ENCODE measurements at places on chromosomes 7 and 10. TPM values are rescaled to one million over a fixed set of nuclear protein-coding genes. Genes with fewer than 3 reads are reported as not detected.

Gene NPY4R
- total RNA-seq: not detected

DNA sequence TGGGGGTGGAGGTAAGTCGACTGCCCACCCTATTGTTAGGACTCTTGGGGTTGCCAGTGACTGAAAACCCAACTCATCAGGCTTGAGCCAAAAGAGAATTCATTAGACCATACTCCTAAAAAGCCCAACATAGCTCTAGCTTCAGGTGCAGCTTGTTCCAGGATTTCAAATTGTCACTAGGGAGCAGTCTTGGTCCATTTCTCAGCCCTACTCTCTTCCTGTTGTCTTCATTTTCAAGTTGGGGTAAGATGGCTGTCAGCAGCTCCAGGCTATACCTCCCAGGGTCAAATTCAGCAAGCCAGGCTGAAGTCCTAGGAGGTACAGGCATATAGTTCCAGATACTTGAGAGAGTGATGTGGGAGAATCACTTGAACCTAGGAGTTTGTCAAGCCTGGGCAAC, 14.9 kb upstream of the COL13A1 start:
- no peak overlapping the region for H3K27ac ChIP-seq
- no peaks in the 10 kb centered on the region for H3K4me1 ChIP-seq
- no peak overlapping the region for H3K4me3 ChIP-seq
- peaks cover 45% of the 10 kb centered on the region for H3K27me3 ChIP-seq
- no peaks in the 10 kb centered on the region for H3K36me3 ChIP-seq

- H3K27ac ChIP-seq: no peak overlapping the region
- no peak overlapping the region for H3K4me3 ChIP-seq
- no peaks in the 10 kb centered on the region for H3K4me1 ChIP-seq
- H3K27me3 ChIP-seq: no peaks in the 10 kb centered on the region
- no peaks in the 10 kb centered on the region for H3K36me3 ChIP-seq
These were observed 357.4 kb upstream of the TMEM229A start for GRCh38 chr7:124390301-124390700.

DNA sequence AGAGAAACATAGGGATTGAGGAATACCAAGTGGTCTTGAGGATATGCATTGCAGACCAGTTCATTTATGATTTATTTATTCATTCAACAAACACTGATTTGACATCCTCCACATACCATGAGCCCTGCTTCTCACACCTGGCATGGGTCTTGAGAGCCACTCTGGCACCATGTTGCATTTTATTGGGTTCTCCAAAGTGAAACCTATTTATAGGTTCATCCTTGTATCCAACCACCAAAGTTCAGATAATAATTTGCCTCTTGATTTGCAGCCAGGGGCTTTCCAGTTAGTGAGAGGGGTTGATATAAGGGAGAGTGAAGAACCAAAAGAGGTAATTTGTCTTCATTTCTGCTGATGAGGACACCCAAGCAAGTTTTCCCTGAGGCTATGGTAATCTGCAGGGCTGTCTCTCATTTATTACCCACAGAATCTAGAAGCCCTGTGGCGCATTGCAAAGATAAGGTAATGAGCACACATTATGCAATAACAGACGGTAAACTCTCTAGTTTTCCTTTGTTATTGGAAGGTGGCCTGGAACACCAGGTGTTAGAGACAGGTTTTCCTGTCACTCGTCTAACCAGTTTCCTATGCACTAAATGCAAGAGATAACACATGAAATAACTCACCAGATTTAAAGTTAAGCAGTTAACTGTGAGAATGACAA, 28.8 kb upstream of the ICA1 start:
- H3K4me1 ChIP-seq: no peaks in the 10 kb centered on the region
- H3K27ac ChIP-seq: no peak overlapping the region
- no peaks in the 10 kb centered on the region for H3K36me3 ChIP-seq
- H3K4me3 ChIP-seq: no peak overlapping the region

DNA sequence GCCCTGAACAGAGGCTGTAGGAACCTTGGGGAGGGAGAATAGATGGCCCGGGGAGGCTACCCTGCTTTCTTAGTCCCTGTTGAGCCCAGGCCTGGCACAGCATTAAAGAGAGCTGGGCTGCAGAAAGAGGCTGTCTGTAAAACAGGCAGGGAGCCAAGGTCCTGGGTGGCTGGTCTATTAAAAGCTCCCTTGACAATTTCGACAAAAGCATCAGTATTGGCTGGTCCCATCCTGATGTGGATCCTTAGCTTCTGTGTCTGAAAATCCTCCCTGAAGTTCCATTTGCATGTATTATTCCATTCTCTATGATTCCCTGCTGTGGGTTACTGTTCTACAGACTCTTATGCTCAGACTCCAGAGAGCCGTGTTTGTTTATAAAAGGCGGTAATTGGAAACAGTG, 158.5 kb downstream of the GALNT17 start:
- H3K27me3 ChIP-seq: no peaks in the 10 kb centered on the region
- H3K36me3 ChIP-seq: no peaks in the 10 kb centered on the region
- H3K4me3 ChIP-seq: no peak overlapping the region
- no peak overlapping the region for H3K27ac ChIP-seq
- no peak for DNase-seq

DNA sequence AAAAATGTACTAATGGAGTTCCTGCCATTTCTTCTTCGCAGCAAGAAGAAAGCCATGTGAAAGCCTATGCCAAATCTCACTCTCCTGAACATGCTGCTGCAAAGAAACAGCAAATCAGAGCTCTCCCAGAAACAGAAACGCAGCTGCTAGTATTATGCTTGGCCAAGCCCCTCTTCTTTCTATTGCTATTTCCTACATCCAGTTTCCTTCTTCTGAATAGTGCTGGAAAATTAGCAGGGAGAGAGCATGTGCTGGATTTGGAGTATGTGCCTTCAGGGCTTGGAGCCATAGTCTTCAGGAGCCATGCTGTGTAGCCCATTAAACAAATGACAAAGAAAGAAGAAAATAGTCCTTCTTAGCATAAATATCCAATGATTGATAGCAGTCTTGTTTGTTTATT, 852.0 kb upstream of the PHF14 start:
- H3K4me3 ChIP-seq: no peak overlapping the region
- DNase-seq: no peak
- H3K4me1 ChIP-seq: no peaks in the 10 kb centered on the region
- H3K27ac ChIP-seq: no peak overlapping the region
- no peaks in the 10 kb centered on the region for H3K36me3 ChIP-seq

DNA sequence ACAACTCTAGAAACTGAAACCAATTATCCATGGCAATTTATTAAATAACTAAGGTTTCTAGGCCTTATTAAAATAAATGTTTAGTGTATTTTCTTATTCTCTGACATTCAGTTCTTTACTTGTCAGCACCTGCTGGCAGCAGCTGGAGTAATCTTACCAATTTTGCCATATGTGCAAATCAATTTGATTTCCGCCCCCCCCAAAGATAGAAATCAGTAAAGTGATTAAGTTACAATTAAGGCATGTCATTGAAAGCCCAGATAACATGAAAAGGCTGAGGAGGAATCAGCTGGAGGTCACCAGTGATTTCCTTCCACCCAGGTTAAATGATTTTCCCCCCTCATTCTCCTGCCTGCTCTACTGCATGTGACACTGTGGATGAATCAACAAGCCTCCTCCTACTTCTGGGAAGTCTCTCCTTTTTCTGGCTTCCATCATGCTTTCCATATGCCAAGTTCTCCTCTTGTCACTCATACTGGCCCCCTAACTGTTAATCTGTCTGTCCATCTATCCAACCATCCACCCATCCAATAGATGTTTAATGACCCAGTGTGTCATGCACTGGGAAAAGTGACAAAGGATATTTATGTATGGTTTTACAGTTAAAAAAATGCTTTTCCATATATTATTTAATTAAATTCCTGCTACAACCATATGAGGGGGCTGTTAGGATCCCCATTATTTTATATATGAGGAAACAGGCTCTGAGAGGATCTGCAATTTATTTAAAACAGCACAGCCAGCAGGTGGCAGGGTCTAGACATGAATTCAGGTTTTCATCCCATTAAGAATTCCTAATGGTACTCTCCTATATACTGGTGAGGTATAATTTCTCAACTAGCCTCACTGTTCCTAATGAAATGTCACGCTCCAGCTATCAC, 116.5 kb downstream of the ATXN7L1 start:
- peak overlapping the region; percentile 28 for H3K27ac ChIP-seq
- H3K27me3 ChIP-seq: no peaks in the 10 kb centered on the region
- no peaks in the 10 kb centered on the region for H3K36me3 ChIP-seq
- peak; percentile 78 for DNase-seq

DNA sequence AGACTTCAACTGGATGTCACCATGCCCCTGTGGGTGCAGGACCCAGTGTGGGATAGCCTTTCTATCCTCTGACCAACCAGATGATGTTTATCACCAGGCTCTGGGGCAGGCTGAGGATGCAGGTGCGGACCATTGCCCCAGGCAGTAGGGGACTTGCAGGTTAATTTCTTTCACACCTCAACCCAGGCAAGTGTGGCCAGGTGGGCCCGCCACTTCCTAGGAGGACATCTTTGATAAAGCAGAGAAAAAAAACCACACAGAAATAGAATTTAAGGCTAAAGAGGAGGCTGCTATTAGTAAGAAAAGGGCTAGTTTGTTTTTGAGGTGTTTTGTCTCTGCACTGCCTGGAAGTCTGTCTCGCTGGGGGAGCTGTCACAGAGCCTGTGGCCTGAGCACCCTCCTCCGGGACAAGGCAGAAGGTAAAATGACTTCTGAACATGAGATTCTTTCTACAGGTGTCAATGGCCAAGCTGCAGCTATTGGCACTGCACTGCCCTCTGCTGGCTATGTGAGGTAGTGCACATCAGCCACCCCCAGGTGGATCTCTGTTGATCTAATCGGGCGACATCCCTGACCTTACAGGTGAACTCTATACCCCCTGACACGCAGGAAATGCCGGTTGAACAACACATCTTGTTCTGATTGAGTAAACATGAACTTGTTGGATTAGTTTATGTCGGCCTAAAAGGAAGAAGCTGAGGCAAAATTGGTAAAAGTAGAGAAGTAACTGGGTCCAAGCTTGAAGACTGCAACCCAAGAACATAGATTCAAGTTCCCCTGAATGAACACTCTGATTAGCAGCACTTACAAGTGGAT, 21.0 kb downstream of the UPP1 start:
- H3K27ac ChIP-seq: no peak overlapping the region
- peaks cover 8% of the 10 kb centered on the region for H3K36me3 ChIP-seq
- peak; percentile 49 for DNase-seq
- H3K4me1 ChIP-seq: peaks cover 13% of the 10 kb centered on the region
- H3K27me3 ChIP-seq: no peaks in the 10 kb centered on the region

- H3K36me3 ChIP-seq: no peaks in the 10 kb centered on the region
- H3K27ac ChIP-seq: no peak overlapping the region
- H3K4me3 ChIP-seq: no peak overlapping the region
- H3K4me1 ChIP-seq: no peaks in the 10 kb centered on the region
These were observed 134.7 kb downstream of the TMEM178B start for GRCh38 chr7:141208539-141208938.

DNA sequence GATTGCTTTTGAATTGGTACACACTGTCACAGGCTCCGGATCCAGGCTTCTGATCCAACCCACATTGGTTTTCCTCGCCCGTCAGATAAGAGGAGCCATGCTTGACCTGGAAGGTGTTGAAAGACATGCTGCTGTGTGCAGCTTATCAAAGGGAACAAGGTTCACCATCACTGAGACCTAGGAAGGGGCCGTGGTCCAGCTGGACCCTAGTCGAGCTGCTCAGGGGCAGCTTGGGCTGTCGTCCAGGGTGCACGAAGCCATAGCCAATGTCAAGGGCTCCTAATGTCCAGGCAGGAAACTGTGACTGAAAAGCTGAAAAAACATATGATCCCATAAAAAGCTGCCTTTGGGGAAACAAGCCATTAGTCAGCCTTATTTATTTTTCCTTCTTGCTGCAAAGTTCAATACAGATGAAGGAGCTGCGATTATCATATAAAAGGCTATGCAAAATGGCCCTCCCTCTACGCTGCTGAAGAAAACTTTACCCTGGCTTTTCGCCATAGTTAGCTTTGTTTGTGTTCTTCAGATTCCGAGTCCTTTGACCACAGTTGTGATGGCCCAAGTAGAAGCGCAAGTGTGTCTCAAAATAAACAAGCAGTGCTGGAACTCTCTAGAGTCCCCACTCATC, 118.0 kb downstream of the CREB5 start:
- DNase-seq: no peak
- peaks cover 24% of the 10 kb centered on the region for H3K4me1 ChIP-seq
- no peaks in the 10 kb centered on the region for H3K27me3 ChIP-seq
- no peak overlapping the region for H3K4me3 ChIP-seq
- no peaks in the 10 kb centered on the region for H3K36me3 ChIP-seq

DNA sequence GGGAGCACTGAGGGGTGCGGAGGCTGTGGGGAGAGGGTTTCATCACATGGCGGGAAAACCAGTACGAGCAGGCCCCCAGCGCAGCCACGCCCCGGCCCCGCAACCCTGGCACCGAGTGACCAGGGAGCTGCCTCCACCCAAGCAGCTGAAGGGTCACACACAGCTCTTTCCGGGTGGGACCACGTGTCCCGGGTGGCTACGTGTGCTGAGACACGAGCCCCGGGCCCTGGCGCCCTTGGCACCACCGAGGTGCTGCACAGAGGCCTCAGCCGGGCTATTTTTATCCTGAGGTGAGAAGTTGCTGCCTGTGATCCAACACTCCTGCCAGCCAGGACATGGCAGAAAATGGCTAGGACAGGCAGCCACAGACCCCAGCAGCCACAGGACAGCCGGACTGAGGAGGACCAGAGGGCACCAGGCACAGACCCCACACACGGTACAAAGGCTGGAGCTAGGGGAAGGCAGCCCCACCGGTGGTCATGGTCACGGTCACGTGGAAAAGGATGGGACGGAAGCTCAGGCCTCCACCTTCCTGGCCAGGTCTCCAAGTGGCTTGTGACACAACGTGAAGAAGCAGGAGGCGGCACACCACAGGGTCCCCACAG, 223.7 kb downstream of the MAD1L1 start:
- no peak for DNase-seq
- no peak overlapping the region for H3K27ac ChIP-seq
- no peaks in the 10 kb centered on the region for H3K36me3 ChIP-seq
- H3K4me1 ChIP-seq: no peaks in the 10 kb centered on the region

DNA sequence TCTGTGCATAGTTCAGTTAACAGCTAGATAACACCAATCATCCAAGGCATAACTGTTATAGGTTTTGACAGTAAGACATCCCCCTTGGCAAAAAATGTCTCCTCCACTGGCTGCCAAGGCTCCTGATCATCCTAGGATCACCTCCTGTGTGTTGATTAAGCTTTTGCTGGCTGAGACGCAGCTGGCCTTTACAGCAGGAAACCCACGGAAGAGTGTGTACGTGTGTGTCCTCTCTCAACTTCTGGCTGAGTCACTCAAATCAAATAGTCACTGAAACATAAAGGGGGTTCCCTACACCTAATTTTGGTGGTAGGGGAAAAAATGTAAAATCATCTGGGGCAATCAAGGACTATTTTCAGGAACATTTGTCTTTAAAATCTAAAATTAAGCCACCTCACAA, 208.8 kb downstream of the CTNNA3 start:
- no peak overlapping the region for H3K4me3 ChIP-seq
- no peak for DNase-seq
- no peaks in the 10 kb centered on the region for H3K4me1 ChIP-seq
- no peaks in the 10 kb centered on the region for H3K36me3 ChIP-seq
- H3K27ac ChIP-seq: no peak overlapping the region
- no peaks in the 10 kb centered on the region for H3K27me3 ChIP-seq

- no peaks in the 10 kb centered on the region for H3K36me3 ChIP-seq
- DNase-seq: no peak
- no peak overlapping the region for H3K4me3 ChIP-seq
These were observed 217.3 kb downstream of the HERPUD2 start for GRCh38 chr7:35477609-35478008.

GRCh38 chr7:142808802-142809583, 38.2 kb downstream of the PRSS2 start:
- peaks cover 8% of the 10 kb centered on the region for H3K27me3 ChIP-seq
- no peak overlapping the region for H3K4me3 ChIP-seq
- H3K36me3 ChIP-seq: no peaks in the 10 kb centered on the region
- peaks cover 9% of the 10 kb centered on the region for H3K4me1 ChIP-seq

Measured in GM23248 (cell line).